Ecto neural progenitor cell (in vitro differentiated cells): ENCODE measurements at places on chromosomes 16 and 17.

GRCh38 chr16:88854306-88855111, 2.2 kb downstream of the GALNS start:
- DNase-seq = no peak

DNA sequence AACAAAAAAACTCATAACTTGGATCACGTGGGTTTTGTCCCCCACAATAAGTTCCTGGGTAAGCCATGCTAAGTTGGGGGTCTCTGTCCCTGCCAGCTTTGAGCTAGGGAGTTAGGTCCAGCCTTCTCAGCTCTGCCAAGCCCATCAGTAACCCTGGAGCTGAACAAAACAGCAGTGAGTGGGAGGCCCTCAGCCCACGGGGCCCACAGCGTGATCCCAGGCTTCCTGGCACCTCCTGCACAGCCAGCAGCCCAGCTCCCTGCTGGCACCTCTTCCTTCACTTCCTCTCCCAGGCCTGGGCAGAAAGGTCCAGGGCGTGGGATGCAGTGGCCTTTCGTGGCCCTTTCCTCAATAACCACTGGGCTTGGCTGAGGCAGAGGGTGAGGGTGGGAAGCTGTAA, 35.5 kb upstream of the CDC42EP4 start:
- no peak for DNase-seq

DNA sequence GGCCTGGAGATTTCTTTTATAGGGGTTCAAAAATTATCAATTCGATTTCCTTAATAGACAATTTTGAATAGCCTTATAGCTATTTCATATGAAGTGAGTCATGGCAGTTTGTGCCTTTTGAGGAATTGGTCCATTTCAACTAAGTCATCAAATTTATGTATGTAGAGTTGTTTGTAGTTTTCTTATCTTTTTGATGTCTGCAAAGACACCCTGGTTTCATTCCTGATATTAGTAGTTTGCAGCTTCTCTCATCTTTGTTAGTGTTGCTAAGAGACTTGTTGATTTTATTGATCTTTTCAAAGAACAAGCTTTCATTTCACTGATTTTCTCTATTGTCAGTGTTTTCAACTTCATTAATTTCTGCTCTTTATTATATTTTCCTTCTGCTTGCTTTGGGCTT, 44.2 kb downstream of the N4BP1 start:
- no peak for DNase-seq

DNA sequence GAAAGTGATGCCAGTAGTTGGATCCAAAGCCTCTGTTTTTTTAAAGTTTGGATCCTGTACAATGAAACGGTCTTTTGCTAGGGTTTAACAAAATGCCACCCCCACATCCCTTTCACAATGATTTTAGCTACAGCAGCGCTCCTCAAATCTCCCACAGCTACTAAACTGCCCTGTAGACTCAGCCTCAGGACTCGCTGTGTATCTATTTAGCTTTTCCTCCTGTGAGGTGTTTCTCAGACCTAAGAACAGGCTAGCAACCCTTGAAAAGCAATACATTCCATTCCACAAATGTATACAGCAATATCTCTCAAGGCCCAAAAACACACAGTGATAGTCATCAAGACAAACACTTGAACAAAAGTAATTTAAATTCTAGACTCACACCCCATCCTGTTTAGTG, 206.4 kb downstream of the ZFHX3 start:
- no peak for DNase-seq

DNA sequence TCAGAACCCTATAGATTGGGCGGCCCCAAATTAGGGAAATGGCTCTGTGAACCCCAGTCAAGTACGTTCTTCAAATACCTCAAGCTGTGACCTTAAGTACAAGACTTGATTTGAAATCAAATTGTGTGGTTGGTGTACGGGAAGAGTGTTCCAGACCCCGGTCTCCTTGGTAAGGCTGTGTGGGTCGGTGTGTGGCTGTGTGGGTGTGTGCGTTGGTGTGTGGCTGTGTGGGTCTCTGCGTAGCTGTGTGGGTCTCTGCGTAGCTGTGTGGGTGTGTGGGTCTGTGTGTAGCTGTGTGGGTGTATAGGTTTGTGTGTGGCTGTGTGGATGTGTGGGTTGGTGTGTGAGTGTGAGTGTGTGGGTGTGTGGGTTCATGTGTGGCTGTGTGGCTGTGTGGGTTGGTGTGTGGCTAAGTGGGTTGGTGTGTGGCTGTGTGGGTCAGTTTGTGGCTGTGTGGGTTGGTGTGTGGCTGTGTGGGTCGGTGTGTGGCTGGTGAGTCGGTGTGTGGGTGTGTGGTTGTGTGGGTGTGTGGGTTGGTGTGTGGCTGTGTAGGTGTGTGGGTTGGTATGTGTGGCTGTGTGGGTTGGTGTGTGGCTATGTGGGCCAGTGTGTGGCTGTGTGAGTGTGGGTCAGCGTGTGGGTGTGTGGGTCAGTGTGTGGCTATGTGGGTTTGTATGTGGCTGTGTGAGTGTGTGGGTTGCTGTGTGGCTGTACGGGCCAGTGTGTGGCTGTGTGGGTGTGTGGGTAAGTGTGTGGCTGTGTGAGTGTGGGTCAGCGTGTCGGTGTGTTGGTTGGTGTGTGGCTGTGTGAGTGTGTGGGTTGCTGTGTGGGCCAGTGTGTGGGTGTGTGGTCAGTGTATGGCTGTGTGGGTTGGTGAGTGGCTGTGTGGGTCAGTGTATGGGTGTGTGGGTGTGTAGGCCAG, 238.7 kb upstream of the ZFHX3 start:
- DNase-seq = no peak

DNA sequence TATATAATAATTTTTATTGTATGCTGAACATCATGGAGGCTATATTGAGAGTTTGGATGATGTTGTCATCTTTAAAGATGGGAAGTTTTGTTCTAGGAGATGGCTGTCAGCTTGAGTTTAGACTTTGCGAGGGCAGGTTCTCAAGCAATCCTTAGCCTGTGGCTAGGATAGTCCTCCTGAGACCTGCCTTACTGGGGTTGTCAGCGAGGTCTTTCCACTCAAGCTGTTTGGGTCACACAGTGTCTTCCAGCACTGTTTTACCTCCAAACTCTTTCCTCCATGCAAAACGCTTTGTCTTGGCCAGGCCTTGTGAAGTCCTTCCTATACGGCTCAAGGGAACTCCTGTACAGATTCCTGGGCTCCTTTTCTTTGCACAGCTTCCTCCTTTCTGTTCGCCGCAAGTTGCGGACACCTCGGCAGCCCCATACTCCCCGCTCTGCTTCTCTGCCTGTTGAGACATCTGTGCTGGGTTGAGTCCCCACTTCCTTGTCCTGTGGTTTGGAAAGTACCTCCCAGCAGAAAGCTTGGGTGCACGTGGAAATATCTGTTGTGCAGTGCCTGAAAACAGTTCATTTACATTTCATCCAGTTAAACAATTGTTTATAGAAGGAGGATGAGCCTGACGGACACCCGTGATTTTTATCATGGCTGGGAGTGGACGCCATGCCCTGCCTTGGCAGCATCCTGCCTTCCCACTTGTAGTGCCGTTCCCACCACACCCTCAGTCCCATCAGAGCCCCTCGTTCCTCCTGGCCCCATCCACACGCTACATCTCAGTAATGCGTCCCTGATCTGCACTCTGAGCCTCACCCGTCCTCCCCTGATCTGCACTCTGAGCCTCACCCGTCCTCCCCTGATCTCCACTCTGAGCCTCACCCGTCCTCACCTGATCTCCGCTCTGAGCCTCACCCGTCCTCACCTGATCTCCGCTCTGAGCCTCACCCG, 55.0 kb upstream of the CBFA2T3 start:
- no peak for DNase-seq

DNA sequence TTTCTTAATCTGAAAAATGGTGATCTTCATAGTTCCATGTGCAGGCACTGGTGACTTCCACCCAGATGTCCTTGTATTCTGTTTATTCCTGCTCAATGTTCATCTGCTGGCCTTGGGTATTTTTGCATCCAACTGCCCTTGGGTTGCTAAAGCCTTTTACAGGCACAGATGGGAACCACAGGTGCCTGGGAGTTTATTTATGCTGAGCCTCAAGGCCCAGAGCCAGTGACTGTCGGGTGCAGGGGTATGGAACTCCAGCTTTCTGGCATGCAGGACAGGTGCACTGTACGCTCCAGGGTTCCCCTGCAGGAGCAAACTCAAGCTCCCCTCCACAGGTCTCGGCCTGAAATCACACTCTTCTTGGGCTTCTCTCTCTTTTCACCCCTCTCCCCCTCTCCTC, 22.3 kb downstream of the DYNLRB2 start:
- no peak for DNase-seq

DNA sequence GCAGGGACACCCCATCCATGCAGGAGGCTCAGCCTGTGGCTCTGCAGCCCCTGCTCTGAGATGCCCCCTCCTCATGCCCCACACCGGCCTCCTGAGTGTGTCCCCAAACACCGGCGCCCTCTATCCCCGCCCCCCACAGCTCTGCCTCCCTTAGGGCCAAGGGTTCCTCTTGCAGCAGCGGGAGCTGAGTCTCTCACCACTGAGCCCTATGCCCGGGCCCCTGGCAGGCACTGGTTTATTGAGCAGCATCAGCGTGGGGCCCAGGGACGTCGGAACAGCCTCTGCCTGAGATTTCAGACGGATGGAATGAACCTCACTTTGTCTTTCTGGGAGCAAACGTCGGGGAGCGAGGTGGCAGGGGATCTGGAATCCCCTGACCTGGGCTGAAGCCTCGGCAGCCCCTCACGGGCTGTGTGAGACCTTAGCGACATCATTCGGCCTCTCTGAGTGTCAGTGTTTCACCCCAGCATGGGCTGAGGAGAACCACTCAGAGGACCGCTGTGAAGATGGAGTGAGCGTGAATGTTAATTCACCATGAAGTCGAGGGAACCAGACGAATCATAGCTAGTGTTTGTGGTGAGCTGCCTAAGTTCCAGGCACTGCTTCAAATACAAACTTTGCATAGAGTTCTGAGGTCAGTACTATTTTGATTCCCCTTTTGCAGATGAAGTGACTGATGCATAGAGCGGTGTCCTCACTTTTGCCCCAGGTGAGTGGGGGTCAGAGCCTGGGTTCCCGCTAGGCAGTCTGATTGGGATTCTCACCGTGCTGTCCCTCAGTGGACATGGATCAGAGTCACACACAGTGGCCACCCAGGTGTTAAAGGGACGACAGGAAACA, 5.3 kb upstream of the C16orf74 start:
- no peak for DNase-seq

- DNase-seq = no peak
Observed at GRCh38 chr16:69936252-69936651, 14.9 kb upstream of the CLEC18A start.

DNA sequence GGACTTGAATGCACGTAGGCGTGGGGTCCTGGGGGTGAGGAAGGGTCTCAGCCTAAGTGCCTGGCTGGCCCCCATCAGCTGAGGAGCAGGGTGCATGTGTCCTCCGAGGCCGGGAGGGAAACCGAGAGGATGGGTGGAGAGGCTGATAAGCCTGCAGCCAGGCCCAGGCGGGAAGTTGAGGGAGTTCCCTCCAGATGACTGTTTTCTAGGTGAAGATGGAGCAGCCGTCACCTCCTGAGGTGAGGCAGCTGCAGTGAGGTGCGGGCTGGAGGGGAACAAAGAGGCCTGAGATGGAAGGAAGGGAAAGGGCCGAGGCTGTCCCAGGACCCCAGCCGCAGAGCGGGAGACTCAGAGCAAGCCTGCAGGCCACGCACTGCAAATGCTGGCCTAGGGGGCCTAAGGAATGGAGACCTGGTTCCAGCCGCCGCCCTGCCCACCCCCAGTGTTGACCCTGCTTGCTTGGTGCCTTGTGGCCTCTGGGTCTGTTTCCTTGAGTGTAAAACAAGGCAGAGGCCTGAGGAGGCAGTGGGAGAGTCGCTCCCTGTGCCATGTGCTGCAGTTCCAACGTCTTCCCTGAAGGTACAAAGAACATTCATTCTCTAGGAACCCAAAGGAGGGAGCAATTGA, 3.0 kb downstream of the PECAM1 start:
- no peak for DNase-seq

DNA sequence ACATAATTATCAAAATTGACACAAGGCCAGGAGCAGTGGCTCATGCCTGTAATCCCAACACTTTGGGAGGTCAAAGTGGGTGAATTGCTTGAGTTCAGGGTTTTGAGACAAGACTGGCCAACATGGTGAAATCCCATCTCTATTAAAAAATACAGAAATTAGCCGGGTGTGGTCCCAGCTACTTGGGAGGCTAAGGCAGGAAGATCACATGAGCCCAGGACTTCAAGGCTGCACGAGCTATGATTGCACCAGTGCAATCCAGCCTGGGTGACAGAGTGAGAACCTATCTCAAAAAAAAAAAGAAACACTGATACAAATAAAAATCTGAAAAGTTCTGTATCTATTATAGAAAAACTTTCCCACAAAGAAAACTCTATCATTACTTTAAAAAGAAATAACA, 15.5 kb downstream of the MYH10 start:
- DNase-seq = no peak

- no peak for DNase-seq
Observed at GRCh38 chr17:13626703-13627102, 25.0 kb upstream of the HS3ST3A1 start.
